ENCODE measurements at places on chromosomes 6 and 20.

DNA sequence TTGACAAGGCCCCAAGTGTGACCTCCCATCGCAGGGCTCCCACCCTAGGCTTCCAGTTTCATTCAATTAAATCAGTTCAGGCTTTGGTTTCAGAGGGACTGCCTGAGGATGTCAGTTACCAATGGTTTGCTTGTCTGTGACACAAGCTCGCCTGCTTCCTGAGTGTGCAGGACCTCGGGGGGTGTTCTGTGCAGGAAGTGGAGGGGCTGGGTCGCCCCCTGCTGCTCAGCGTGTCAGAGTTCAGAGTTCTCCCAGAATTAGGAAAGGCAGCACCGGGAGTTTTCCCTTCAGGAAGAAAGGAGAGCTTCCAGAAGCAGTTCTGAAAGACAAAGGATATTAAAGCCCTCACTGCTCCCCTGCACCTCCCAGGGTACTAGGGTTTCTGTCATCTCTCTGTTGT is 50.8 kb upstream of the TGM3 start:
- DNase-seq = no peak

GRCh38 chr6:101516578-101516977 is 123.1 kb downstream of the GRIK2 start:
- no peak for DNase-seq

- DNase-seq = no peak
Observed at GRCh38 chr20:43909211-43909610, 5.4 kb upstream of the TOX2 start.

- no peak for DNase-seq
Observed at GRCh38 chr20:2397595-2398145, 17.0 kb downstream of the TGM6 start.

DNA sequence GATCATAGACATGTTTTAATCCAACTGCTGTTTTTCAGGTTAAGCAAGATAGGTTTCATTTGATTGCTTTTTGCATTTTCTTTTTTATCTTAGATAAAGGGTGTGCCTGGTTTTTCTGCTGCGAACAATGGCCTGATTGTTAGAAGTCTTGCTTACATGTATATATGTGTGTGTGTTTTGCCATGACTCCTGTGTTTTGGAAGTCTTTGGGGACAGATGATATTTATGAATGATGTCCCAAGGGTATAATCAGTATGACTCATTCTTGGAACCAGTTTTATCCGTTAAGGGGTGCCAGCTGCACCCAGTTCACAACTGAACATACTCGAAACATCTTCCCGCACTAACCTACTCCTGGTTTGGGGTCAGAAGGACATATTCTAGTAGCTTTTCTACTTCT is 230.1 kb upstream of the SUPT3H start:
- no peak for DNase-seq

DNA sequence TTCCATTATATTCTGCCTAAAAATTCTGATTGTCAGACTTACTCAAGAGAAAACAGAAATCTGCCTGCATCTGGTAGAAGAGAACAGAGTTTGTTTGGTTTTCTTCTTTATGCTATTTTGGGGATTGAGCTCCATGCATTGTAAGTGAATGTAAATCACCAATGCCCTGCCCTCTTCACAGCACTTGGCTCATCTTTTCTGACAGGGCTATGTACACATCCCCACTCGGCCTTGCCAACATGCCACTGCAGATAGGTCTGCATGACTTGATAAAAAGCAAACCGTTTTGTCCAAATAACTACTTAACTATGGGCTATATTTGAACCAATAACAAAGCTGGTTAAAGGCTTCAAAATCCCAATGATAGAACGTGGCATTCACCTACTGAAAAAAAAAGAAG is 117.7 kb downstream of the IBTK start:
- DNase-seq = no peak

GRCh38 chr6:32176476-32177182 is 745 bp upstream of the AGPAT1 start:
- no peak for DNase-seq

- no peak for DNase-seq
Observed at GRCh38 chr6:153677522-153677921, 361.5 kb upstream of the OPRM1 start.

All from stimulated activated naive CD4-positive, alpha-beta T cell treated with Interleukin-2 at 50 U/mL for 16 hours (primary cell).